Activated CD8-positive, alpha-beta T cell treated with anti-CD3 and anti-CD28 coated beads for 36 hours (primary cell): ENCODE measurements at places on chromosomes 3 and 15.

DNA sequence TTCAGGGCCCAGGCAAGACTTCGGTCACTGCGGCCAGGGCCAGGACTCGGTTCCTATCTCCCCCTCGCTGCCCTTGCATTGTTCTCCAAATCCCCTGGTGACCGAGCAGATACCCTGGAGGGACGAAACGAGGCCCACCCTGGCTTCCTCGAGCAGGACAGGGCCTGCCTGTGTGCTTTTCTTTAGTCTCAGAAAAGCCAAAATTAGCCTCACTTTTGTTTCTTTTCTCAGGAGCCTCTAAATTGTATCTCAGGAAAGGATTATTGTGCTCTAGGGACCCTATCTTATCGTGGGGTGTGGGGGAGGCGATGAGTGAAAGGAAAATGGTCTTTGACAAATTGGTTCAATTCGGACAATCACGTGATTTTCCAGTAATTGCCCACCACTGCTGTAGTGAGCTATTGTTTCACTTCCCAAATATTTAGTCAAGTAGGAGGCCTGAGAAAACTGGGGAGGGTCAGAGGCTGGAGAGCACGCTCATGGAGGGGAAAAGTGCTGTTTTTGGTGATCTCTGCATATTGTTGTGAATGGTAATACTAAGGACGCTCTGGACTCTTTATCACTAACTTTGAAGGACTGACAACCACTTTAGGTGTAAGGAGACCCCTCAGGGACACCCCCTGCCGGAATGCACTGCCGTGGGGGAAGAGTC, 61.6 kb downstream of the TMEM44 start:
- DNase-seq: no peak

DNA sequence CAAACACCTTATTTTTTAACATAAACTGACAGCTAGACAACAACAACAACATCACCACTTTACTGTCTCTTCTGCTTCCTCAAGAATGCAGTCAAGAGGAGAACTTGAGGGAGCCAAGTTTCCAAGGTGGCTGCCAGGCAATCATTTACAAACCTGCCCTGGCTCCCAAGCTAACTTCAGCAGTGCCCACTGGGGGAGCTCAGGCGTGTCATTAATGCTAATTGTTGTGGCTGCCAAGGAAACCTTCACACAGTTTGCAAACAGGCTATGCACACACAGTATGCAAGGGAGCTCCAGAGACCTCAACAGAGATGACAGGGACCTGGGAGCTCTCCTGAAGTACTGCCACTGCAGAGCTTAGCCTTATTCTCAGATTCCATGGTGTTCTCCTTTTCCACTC, 2.1 kb downstream of the DZIP1L start:
- DNase-seq: no peak

DNA sequence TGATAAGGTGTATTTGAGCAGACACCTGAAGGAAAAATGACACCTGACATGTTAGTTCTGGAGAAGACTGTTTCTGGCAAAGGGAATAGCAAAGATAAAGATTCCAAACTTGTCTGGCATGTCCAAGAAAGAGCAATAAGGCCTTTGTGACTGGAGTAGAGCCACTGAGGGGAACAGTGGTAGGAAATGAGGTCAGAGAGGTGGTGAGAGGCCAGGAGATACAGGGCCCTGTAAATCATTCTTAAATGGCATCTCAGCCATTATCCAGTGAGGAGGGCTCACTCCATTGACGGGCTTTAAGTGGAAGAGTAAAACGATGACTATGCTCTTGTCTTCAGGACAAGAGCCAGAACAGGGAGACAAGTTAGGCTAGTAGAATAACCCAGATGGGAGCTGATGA, 4.5 kb downstream of the SLC49A4 start:
- no peak for DNase-seq

DNA sequence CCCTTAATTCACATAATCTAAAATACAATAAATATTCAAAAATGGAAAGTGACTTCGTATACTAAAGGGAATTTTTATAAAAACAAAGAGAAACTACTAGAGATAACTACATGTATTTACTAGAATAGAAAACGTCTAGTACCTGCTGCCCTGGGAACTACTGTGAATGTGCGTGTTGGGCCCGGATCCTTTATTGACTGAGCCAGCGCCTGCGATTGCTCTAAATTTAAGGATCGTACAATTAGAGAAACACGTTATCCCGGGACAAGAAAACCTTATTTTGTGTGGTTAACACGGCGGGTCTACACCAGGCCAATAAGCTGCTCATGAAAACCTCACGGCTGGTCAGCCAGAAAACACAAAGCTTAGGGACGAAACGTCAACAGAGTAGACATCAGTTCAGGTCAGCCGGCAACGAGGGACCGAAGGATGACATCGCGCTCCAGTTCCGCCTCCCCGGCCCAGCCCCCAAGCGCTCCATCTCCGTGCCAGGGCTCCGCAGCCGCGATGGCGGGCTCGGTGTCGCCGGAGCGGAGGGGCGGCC, 555 bp downstream of the TM2D3 start:
- no peak for DNase-seq
